Stimulated activated CD8-positive, alpha-beta memory T cell treated with anti-CD3 and anti-CD28 coated beads, Interleukin-2, amount 100 ng/mL, for 1 hour (primary cell): ENCODE measurements at places on chromosomes 11 and 22.

- no peak for DNase-seq
These were observed 41.6 kb downstream of the FDX1 start for GRCh38 chr11:110471371-110471770.

- DNase-seq = no peak
These were observed 74.1 kb downstream of the PRSS23 start for GRCh38 chr11:86874304-86875056.

DNA sequence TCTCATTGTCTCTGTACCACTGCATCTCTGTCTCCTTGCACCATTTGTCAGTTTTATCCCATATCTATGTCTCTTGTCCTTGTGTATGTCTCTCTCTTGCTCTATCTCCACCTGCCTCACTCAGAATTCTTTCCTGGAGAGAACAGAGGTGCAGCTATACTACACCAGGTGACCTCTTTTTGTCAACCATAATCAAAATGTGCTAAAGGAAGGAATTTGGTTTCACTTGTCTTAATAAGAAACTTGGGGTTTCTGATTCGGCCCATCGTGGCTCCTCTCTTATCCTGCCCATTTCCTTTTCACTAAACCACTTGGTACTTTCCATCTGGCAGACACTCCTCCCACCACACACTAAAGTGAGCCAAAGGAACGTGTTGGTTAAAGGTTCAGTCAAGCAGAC is 2.0 kb upstream of the C11orf42 start:
- DNase-seq = no peak

- no peak for DNase-seq
These were observed 421.8 kb upstream of the ANO3 start for GRCh38 chr11:25910086-25910485.

DNA sequence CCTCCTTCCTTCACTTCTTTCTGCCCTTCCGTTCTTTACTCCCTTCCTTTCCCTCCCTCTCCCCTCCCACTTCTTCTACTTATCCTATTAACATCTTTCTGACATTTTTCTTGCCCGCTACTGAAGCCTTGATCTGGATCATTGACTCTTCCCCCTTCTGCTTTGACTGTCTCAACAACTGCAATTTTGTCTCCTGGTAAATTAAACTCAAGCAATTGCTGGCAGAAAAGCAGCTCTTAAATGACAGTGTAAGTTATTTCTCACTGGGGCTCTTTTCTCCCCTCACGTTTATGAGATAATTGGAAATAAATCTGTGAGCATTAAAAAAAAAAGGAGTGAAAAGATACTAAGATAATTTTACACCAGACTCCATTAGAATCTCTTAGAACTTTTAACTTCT is 120.0 kb downstream of the SLC17A6 start:
- DNase-seq = no peak

DNA sequence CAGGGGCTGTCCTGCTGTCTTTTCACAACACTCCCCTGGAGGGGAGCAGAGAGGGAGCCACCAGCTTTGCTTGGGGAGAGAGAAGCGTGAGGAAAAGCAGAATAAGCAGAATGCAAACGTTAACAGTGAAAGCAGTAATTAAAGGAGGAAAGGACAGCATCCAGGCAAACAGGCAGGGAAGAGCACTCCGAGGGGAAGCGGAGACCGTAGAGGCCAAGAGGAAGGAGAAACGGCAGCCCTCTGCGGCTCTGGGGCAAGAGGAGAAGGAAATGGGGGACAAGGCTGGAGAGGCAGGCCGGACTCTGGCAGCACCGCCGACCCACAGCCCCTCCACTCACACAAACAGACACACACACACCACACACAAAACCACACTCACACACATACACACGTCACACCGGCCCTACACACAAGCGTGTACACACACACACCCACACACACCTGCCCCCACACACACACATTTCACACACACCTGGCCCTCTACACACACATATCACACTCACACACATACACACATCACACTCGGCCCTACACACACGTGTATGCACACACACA is 449.8 kb downstream of the SOX6 start:
- DNase-seq = no peak

DNA sequence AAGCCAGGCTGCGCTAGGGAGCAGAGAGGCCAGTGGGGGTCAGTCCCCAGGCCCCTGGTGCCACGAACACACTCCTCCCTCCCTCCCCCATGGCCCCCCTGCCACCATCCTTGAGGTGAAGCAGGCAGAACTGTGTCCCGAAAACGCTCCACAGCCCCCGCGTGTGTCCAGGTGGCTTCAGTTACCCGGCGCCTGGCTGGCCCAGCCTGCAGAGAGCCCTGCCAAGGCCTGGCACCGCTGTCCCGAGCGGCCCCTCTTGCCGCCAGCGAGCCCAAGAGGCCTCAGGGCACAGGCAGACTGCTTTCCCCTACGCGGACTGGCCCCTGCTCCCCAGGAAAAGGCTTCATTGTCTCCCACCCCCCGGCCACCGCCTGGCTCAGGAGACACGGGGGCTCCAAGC is 27.7 kb downstream of the CDKN1C start:
- DNase-seq = no peak

- no peak for DNase-seq
These were observed 20.3 kb upstream of the CEP126 start for GRCh38 chr11:101894505-101894904.

- no peak for DNase-seq
These were observed 100.7 kb upstream of the SEZ6L start for GRCh38 chr22:26068571-26068970.

DNA sequence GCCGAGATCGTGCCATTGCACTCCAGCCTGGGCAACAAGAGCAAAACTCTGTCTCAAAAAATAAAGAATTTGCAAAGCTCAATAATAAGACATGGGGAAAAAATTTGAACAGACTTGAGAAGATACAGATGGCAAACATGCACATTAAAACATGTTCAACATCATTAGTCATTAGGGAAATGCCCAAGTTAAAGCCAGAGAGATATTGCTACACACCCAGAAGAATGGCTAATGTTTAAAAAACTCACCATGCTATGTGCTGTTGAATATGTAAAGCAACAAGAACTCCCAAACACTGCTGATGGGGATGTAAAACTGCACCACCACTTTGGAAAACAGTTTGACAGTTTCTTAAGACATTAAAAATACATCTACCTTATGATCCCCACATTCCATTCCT is 12.6 kb downstream of the LRRC75B start:
- DNase-seq = no peak

GRCh38 chr22:32700191-32700882 is 101.2 kb upstream of the TIMP3 start:
- no peak for DNase-seq

DNA sequence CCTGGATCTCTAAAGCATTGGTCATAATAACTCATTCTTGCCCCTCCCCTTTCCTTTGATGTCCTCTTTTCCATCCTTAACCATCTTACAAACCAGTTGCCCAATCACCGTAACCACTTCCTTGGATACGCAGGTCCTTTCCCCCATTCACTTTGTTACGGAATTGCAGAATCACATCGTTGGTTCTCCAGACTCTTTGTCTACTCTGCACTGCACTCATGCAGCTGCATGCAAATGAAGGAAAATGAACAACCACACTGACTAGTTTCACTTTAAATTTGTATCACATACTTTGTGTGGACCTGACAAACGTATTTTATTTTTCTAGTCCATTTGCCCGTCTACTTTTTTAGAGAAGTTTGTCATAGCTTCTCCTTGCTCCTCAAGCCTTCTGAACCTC is 69.9 kb downstream of the SLC5A12 start:
- DNase-seq = no peak

DNA sequence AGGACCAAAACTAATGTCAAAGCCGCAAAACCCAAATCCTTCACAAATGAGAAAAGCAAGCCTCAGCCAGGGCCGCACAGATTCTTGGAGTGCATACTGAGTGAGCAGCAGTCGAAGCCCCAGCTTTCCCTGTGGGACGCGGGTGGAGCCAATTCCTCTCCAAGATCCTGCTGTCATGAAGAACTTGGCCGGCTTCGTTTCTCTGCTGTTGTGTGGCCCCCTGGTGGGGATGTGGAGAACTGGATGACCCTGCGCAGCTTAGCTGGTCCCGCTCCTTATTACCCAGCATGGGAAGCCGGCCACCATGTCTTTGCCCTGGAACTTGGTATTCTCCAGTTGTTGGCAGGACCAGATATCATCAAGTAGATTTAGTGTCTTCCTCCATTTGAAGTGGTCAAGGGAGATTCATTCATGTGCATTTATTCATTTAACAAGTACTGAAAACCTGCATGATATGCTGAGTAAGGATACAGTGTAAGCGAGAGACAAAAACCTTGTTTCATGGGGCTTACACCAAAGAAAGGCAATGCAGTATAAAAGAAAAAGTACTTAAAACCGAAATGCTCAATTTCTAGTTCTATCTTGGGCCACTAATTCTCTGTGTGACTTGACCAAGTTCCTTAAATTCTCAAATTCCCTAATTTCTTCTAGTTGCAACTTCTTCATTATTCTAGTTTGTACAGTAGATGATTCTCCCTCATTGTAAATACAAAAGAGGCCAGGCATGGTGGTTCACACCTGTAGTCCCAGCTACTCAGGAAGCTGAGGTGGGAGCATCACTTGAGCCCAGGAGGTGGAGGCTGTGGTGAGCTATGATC is 56.7 kb upstream of the CRTAM start:
- peak; percentile 50 for DNase-seq

DNA sequence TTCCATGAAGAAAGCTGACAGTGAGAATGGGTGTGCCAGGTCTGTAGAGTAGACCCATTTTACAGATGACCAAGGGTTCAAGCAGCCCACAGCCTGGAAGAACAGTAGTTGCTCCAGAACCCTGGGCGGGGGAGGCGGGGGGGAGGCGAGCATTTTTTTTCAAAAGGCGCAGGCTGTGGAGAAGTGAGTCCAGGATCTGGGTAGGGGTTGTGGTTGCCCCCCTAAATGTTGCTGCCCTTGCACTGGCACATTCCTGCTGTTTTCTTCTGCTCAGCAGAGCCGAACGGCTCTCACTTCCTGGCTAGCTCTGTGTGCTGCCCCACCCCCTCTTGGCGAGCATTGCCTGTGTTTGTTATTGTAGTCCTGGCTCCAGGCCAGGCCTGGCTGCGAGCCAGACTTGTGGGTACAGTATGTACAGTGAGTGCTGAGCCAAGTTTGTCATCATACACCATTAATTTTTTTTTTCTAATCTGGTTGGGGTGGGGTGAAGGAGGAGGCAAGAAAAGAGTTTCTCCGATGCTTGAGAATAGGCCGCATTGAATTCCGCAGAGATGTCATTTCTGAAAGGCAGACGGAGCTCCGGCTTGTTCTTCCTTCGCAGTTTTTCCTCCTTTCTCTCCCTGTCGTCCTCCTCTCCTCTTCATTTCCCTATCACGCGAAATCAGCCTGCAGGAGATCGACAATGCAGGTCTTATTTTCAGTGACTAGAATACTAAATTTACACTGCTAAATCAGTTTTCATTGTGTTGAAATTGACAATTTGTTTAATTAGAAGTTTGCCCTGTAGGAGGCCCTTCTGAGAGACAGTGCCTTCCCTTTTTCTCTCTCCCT is 100.5 kb downstream of the ZBTB16 start:
- DNase-seq = peak; percentile 89

DNA sequence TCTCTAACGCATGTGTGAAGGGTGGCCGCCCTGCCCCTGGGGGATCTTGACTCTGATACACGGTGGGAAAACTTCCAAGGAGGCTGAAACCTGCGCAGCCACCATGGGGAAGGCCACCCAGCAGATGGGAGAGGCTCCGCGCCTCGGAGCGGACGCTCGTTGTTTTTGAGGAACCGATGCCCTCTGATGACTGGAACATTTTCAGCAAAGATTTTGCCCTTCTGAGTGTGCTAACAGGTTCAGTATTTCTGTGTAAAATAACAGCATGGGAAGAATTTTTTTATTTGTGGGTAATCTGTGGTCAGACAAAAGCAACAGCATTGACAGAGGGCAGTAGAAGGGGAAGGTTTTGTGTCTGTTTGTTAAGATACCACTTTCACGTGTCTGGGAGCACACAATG is 16.7 kb downstream of the MB start:
- no peak for DNase-seq

- DNase-seq = no peak
These were observed 20.1 kb downstream of the TSPAN18 start for GRCh38 chr11:44746894-44747293.

- DNase-seq = no peak
These were observed 807 bp upstream of the WT1 start for GRCh38 chr11:32435942-32436750.
